ENCODE measurements at places on chromosomes 4 and X.

DNA sequence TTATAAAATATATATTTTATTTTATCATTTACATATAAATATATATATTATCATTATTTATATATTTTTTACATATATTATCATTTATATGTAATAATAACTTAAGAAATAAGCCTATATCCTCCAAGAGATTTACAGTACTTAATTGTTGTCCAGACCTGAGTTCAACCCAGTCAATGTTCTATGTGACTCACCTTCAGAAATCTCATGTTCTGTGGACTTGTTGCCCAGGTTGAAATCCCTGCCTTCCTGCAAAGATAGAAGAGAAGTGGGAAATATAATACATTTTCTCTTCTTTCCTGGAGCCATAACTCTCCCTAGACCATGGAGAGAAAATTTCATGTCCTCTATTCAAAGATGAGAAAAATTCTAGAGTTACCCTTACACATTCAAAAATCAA, 247.3 kb downstream of the PARM1 start:
- DNase-seq = no peak

GRCh38 chrX:19839770-19840254, 47.6 kb downstream of the SH3KBP1 start:
- DNase-seq = no peak

GRCh38 chr4:145796346-145796745, 116.4 kb downstream of the C4orf51 start:
- no peak for DNase-seq

DNA sequence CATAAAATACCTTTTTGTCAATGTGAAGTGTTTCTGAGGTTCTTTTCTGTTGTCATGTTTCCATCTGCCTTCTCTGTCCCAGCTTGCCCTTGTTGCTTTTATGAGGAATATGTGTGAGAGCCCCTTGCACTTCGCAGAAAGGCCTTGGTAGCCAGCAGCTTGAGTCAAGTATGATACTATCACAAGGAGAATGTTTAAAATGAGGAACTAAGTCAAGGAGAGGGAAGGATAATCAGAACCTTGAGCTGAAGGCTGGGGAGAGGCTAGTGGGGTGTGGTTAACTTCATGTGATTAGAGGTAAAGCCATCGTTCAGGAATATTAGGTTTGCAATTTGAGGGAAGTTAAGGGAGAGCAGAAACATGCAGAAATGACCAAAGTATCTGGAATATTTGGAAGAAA, 12.7 kb downstream of the PGK1 start:
- no peak for DNase-seq

DNA sequence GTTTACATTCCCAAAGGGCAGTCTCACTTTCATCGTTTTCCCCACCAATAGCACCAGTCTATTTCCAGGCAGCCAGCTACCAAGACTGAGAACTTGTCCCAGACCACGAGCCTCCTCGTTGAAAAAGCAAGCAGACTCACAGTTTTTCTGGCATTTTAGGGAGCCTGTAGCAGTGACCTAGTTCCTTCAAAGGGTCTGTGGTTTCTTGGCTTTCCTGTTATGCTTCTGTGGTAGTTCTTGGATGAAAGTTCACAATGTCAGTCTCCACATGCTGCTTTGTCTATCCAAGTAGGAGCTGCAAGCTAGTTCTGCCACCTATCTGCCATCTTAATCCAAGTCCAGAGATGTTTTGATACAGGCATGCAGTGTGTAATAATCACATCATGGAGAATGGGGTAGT, 151.6 kb upstream of the ZC4H2 start:
- no peak for DNase-seq

DNA sequence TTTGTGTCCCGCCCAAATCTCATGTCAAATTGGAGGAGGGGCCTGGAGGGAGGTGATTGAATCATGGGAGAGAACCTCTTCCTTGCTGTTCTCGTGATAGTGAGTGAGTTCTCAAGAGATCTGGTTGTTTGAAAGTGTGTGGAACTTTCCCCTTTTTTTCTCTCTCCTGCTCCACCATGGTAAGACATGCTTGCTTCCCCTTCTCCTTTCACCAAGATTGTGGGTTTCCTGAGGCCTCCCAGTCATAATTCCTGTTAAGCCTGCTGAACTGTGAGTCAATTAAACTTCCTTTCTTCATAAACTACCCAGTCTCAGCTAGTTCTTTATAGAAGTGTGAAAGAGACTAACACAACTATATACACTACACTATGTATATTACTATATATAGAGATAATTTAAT, 697.8 kb upstream of the HS3ST1 start:
- DNase-seq = no peak

DNA sequence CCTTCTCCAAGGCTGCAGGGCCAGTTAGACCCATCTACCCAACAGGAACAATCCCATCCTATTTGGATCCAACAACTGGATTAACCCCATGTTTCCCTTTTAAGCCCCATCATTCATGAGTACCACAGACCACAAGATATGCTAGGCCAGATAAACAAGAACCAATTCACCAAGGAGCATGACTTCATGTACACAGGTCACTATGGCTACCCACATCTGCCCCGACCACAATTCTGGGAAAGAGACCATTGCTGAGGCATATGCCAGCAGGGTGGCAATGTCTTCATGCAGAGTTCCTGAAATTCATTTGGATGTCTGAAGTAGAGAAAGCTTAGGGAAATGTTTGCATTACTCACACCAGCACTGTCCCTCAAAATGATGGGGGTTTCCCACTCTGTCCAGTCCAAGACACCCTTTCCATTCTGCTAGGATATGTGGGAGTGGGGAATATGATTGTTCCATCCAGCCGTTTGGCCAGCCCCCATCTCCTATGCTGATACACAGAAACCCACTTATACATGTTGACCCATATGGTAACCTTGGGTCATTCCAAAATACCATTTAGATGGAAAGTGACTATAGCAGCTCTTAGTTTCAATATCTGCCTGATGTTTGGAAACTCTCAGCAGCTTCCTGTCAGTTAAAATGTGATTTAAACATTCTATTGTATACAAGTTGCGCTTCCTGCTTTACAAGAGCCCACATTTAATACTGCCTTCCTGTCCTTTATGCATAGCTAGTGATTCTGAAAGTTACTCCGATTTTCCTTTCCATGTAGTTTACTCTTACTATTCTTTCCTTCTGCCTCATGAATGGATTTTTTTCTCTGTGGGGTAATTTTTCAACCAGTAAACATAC, 129.0 kb downstream of the AMMECR1 start:
- no peak for DNase-seq

DNA sequence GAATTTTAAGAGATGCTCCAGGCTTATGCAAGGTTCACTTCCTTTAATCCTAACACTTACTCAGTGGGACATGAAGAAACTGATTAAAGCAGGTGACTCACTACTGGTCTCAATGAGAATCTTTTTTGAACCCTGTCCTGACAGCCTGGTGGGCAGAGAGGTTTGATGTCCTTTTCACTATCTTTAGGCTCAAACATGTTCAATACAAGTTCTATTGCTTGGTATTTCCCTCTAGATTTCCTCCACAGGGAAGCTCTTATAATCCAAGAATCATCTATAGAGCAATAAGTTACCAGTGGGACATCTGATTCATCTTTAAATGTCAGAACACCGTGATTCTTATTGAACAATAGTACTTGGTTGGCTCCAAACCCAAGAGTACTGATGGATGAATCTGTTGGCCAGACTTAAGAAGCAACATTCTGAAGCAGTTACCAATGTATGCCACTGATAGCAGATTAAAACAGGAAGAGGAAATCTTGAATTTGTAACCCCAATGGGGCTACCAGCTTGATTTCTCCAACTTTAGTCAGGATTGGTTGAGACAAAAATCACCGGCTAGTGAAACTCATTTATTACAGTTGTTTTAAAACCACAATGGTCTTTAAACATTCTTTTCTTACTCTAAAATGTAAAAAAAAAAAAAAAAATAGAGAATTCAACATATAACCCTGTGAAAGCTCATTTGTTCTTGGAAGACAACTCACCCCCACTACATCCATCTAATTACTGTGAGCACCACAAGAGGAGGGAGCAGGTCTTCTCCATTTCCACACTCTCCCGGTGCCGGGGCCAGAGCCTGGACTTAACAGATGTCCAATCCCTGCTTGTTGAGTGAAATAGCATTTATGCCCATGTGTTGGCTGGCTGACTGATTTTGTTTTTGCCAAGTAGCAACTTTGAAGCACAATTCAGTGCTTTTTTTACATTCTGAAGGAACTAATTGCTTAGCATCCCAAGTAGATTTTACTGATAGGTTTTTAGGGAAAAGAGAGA, 43.3 kb downstream of the FGFBP1 start:
- DNase-seq = no peak

GRCh38 chr4:121932212-121932974, 19.5 kb downstream of the TRPC3 start:
- no peak for DNase-seq

GRCh38 chr4:54197926-54198325, 31.2 kb upstream of the PDGFRA start:
- no peak for DNase-seq

GRCh38 chr4:75287738-75288517, 226.3 kb downstream of the RCHY1 start:
- DNase-seq = no peak

- DNase-seq = no peak
Measured at GRCh38 chr4:2867758-2868491, 24.3 kb downstream of the ADD1 start.

Measured in CD4-positive, alpha-beta T cell treated with Interleukin-6 for 4 hours (primary cell).